ENCODE measurements at places on chromosomes 2 and 18.

GRCh38 chr2:96359866-96360265 lies 24.3 kb downstream of the NCAPH start:
- DNase-seq, result no peak

GRCh38 chr2:191629001-191629453 lies 48.9 kb upstream of the NABP1 start:
- no peak for DNase-seq

DNA sequence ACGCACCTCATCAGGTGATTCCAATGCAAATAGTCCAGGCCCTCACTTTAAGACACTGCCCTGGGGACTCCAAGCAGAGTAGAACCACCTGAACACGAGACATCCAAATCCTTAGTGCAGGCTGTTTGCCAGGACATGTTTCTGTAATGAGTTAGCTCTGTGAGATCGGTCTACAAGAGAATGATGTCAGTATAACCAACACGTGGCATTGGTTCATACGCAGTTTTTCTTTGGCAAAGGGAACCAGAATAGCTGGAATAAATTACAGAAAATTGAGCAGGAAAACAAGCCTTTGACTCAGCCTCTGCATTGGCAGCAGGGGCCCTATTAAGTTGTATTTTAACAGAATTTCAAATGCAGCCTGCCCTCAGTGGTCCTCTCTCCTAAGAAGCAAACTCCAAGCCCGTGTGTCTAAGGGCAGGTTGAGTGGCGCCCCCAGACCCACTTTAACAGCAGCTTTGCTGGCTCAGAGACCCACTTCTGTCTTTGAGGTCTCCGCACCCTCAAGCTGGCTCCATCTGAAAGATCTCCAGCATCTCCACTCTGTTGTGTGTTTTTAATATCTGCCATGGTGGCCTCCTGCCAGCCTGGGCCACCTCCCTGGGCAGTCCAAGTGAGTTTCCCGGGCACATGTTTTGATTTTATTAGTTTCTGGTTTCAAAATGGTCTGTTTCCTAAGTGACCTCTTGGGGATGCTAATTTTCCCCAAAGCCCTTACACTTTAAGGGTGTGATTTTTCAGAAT lies 61.3 kb downstream of the ALPK2 start:
- DNase-seq, result no peak

- DNase-seq, result no peak
These were observed 1535.7 kb downstream of the LRP1B start for GRCh38 chr2:140595107-140595506.

GRCh38 chr2:207512356-207512755 lies 17.4 kb upstream of the CREB1 start:
- DNase-seq, result no peak

All from activated T-helper 1 cell treated with anti-CD3 and anti-CD28 coated beads, Interleukin-2, amount 50 U/mL, for 16 hours (primary cell).